ENCODE measurements at places on chromosomes 2 and 18.

- no peak for DNase-seq
Measured at GRCh38 chr2:119294671-119295070, 71.0 kb downstream of the STEAP3 start.

- no peak for DNase-seq
Measured at GRCh38 chr2:1605102-1606045, 138.9 kb downstream of the PXDN start.

DNA sequence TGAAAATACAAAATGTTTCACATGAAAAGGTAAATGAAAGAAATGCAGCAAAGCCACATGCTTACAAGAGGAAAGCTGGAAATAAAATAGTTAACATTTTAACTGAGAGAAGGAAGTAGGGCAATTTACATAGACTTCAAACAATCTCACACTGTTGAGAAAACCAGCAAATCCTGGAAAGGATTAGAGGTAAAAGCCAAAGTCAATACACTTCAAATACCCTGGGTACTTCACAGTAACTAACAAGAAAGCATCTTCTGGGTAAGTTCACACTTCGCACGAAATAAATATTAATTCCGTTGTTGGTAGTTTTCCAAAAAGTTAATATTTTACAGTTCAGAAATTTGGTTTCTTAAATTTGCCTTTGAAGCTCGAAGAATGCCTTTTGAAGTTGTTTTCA lies 3.5 kb upstream of the ERICH2 start:
- no peak for DNase-seq

DNA sequence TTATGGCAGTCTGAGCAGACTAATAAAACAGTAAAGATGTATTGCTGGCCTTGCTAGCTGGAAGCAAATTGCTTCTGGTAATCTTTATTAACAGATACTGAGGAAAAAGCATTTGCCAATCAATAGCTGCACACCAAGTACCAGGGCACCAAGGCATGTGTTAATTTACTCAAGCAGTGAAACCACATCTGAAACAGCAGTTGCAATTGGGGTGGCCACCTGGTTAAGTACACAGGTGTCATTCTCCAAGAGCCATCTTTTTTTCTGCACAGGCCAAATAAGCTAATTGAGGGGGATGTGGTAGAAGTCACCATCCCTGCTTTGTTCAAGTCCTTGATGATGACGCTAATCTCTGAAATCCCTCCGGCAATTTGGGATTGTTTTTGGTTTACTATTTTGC lies 8.6 kb upstream of the SEH1L start:
- no peak for DNase-seq

DNA sequence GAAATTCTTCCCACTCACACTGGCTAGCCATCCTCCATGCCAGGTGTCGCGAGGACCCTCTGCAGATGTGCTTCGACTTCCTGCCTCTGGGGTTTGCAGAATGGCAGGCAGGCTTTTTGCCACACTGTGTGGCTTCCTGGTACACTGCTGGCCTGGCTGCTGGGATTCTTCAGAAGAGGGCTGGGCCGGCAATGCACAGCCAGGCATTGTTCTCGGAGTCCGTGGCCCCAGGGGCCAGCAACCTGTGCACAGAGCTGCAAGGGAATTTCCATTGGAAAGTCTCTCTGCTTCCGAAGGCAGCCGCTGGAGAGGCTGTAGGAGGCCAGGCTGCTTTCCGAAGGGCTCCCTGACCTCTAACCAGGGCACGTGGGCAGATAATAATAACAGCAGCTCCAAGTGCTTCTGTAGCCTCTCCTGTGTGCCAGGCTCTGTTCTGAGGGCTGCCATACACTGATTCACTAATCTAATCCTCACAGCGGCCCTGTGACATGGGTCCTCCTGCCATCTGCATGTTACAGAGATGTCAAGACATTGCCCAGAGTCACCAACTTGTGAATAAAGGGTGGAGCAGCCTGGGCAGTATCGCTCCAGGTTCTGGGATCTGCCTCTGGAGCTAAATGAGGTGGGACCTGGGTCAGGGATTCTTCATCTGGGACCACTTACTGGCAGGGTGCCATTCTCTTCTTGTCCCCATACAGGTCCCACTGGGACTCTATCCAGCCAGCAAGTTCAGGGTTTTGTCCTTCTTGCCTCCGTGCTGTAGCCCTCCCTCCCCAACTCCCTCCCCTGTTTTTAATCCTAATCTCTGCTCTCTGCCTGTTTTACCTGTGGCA lies 5.0 kb downstream of the LDLRAD4 start:
- no peak for DNase-seq

GRCh38 chr2:173656086-173656485 lies 301.4 kb downstream of the CDCA7 start:
- DNase-seq, result no peak

All from left lobe of liver (tissue), 2 donors.